Left lobe of liver (tissue), 2 donors: ENCODE measurements at places on chromosomes 11 and 22. TPM values are rescaled to one million over a fixed set of nuclear protein-coding genes. Genes with fewer than 3 reads are reported as not detected.

The ZNF214 gene
- 1.8 TPM for total RNA-seq

The JHY gene
- total RNA-seq, result 0.23 TPM

The LIF gene
- total RNA-seq, result 0.38 TPM

The OR8D4 gene
- not detected for total RNA-seq
